ENCODE measurements at places on chromosomes 13 and 19.

- DNase-seq, result no peak
Observed at GRCh38 chr13:49220036-49220855, at the start of gene MLNR. MLNR (plus strand) TSS chr13:49220338; CDS start chr13:49220338, 0 bp downstream.

- no peak for DNase-seq
Observed at GRCh38 chr19:58558066-58558622, at the start of gene UBE2M. UBE2M (minus strand) TSS chr19:58558611; CDS start chr19:58558381, 230 bp downstream.

DNA sequence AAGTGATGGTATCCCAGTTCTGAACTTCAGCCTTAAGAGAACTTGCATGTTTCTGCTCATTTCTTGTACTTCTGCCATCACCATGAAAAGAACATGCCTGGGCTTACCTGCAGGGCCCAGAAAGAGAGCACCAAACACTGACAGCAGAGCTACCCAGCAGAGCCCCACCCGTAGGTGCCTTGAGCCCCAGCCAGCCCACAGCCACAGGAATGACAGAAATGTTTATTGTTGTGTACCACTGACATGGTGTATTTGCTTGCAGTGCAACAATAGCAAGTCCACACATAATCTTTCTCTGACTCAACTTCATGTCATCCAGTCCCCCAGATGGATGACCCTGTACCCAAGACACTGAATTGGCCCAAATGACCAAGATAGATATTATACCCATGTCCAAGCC, 195.2 kb downstream of the TSHZ3 start:
- no peak for DNase-seq

- no peak for DNase-seq
Observed at GRCh38 chr19:30088567-30088966, 146.5 kb downstream of the URI1 start.

DNA sequence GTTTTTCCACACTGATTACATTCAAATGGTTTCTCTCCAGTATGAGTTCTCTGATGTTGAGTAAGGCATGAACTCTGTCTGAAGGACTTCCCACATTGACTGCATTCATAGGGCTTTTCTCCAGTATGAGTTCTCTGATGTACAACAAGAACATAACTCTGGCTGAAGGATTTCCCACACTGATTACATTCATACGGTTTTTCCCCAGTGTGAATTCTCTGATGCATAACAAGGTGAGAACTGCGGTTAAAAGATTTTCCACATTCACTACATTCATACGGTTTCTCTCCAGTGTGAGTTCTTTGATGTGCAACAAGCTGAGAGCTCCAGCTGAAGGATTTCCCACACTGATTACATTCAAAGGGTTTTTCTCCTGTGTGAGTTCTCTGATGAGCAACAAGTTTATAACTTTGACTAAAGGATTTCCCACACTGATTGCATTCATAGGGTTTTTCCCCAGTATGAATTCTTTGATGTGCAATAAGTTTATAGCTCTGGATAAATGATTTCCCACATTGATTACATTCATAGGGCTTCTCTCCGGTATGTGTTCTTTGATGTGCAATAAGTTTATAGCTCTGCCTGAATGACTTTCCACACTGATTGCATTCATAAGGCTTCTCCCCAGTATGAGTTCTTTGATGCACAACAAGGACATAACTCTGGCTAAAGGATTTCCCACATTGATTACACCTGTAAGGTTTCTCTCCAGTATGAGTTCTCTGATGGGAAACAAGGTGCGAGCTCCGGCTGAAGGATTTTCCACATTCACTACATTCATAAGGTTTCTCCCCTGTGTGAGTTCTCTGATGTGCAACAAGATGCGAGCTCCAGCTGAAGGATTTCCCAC, 23.5 kb downstream of the ZNF180 start:
- DNase-seq, result no peak

DNA sequence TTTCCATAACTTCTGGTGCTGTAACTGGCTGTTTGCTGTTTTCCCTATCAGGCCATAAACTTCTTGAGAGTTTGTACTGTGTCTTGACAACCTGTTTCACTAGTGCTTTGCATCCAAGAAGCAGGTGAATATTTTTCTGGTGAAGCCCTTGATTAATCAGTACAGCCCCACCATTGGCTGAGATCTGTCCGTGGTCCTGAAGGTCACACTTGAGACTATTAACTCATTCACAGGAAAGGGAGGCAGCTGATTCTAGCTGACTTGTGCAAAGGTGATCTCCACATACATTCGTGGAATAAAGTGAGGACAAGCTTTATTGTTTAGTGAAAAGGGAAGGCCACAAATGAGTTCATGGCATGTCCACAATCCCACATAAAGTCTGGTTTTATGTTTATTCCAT, 61.4 kb upstream of the ZNF835 start:
- no peak for DNase-seq

- DNase-seq, result no peak
Observed at GRCh38 chr19:2976609-2977000, 759 bp upstream of the TLE6 start.

GRCh38 chr13:75357576-75358289, 124.2 kb downstream of the TBC1D4 start:
- DNase-seq, result peak; percentile 29

DNA sequence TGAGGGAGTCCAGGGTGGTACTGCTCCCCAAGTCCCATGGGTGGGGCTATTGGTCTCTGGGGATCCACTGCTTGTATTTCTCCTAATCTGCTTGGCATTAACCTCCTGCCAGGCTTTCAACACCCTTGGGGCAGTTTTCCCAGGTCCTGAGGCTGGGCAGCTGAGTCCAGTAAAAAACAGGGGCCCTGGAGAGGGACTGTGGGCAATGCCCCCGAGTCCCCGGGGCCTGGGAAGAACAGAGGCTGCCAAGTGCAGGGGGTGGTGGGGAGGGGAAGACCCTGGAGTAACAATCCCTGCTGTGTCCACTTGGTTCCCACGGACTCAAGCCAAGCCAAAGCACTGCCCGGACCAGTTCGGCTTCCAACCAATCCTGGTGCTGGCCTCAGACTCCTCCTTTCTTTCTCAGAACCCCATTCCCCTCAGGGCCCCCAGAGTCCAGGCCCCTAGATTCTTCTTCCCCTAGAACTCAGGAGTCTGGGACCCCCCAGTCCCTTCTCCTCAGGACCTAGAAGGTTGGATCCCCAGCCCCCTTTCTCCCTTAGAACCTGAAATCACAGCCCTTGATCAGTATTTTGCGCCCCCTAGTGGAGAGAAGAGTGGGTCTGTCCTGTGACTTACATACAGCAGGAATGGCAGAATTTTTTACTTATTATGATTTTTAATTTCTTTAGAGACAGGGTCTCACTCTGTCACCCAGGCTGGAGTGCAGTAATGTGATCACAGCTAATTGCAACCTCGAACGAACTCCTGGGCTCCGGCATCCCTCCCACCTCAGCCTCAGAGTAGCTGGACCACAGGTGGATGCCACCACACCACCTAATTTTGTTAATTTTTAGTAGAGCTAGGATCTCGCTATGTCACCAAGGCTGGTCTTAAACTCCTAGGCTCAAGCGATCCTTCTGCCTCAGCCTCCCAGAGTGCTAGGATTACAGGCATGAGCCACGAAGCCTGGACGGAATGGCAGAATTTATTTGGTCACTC, 3.7 kb upstream of the CLPTM1 start:
- no peak for DNase-seq

- no peak for DNase-seq
Observed at GRCh38 chr19:41095703-41096102, 7.5 kb downstream of the CYP2A13 start.

GRCh38 chr19:28582796-28583195, 630.2 kb downstream of the UQCRFS1 start:
- DNase-seq, result no peak

- DNase-seq, result no peak
Observed at GRCh38 chr19:44552324-44552723, 22.8 kb upstream of the CEACAM20 start.

DNA sequence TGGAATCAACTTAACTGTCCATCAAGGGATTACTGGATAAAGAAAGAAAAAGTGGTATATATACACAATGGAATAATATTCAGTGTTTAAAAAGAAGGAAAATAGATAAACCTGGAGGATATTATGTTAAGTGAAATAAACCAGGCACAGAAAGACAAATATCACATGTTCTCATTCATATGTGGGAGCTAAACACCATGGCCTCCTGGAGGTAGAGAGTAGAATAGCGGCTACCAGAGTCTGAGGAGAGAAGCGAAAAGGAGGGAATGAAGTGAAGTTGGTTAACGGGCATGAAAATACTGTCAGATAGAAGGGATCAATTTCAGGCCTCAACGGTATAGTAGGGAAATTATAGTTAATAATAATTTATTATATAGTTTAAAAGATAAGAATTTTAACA, 147.5 kb upstream of the OBI1 start:
- no peak for DNase-seq

- DNase-seq, result no peak
Observed at GRCh38 chr13:62512194-62513141, 1096.8 kb upstream of the PCDH20 start.

DNA sequence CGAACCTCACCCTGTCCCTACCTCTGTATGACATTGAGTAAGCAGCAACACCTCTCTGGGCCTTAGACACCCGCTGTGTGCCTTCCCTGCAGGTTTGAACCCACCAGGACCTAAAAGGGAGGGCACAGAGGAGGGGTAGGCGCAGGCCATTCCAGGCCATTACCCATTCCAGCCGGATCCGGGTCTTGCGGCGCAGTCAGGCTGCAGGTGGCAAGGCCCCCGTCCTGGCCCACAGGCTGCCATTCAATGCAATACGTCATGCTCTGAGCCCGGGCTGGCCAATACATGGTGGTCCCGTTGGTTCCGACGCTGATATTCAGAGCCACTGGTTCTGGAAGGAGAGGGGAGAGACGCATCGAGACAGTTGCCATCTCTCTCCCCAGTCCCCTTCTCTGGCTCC, 17.4 kb downstream of the IL12RB1 start:
- DNase-seq, result no peak

GRCh38 chr13:112951674-112952371, 17.2 kb upstream of the MCF2L start:
- DNase-seq, result no peak

- no peak for DNase-seq
Observed at GRCh38 chr19:5705552-5705951, 14.4 kb downstream of the LONP1 start.

DNA sequence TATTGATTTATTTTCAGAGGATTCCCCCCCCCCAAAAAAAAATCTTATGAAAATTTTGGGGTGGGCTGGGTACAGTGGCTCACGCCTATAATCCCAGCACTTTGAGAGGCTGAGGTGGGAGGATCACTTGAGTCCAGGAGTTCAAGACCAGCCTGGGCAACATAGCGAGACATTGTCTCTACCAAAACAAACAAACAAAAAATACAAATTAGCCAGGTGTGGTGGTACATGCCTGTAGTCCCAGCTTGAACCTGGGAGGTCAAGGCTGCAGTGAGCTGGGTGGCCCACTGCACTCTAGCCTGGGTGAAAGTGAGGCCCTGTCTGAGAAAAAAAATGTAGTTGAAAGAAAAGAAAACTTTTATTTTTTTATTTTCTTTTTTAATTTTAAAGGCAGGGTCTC, 17.9 kb downstream of the NECTIN2 start:
- no peak for DNase-seq

DNA sequence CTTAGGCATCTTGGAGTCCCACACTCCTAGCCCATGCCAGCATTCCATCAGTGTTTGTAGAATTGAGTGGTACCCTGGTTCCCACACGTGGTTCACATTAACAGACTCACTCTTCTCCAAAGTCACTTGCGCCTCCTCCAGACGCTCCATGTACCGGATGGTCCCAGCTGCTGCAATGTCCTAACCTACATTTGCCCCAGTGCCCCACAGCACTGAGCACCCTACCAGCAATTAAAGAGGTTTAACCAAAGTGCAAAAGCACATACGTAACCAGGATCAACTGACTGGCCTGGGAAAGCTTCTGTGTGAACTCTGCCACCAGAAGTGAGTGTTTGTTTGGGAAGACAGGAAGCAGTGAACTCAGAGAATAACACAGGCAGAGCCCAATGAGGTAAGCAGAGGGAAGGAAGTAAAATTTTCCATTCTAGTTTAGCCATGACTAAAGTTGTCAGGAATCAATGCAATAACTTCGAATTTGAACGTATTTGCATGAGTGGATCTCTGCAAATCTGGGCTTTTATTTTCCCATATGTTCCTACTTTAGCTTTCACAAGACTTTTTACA, 7.3 kb upstream of the MEDAG start:
- no peak for DNase-seq

GRCh38 chr13:109869312-109870237, 83.2 kb upstream of the IRS2 start:
- no peak for DNase-seq

DNA sequence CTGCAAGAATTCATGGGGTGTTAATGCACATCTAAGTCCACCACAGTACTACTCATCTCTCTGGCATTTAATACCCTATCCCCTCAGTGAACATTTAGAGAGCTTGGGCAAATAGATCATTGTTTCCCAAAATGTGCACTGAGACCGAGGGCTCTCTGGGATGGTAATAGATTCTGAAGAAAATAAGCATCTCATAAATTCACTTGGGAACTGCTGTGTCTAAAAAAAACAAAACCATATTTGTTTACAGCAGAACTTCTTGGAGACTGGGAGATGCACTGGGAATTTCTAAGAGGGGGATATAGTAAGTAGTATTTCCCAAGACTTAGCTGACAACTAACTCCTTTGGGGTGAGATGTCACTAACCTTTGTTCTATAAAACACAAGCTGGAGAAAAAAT, 58.4 kb downstream of the ENOX1 start:
- DNase-seq, result no peak

GRCh38 chr13:26247608-26248007, 6.3 kb upstream of the CDK8 start:
- DNase-seq, result no peak

DNA sequence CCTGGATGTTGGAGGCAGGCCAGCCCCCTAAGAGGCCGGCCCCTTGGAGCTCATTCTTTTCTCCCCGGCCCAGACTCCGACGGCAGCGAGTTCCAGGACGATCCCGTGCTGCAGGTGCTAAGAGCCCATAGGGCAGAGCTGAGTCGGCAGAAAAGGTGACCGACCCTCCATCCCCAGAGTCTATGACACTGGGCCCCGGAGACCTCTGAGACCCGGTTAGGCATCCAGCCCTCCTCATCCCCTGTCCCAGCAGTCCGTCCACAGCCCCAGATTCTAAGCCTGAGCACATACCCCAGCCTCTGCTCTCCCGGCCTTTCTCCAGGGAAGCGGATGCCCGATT, 7.3 kb upstream of the ARHGAP33 start:
- no peak for DNase-seq

DNA sequence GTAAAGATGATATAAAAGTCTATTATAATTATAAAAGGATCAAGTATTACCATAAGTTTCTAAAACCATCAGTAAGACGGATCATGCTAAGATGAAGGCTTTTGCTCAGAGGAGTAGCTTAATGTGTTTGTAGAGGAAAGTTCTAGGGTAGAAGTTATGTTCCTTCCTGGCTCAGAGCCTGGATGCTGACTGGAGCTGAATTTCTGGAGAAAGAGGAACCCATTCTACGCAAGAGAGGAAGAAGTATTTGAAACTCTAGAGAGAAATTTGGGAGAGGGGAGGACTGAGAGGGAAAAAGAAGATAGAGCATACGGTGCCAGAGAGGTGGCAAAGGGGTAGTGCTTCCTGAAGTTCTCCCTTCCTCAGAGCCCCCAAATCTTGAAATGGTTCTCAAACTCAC, 51.4 kb upstream of the SGCG start:
- DNase-seq, result no peak

GRCh38 chr13:85074543-85075313, 724.5 kb downstream of the SLITRK6 start:
- no peak for DNase-seq

All from stimulated activated CD4-positive, alpha-beta T cell treated with anti-CD3 and anti-CD28 coated beads, TNF-alpha, amount 100 ng/mL, for 4 hours (primary cell).